Stimulated activated CD4-positive, alpha-beta T cell treated with anti-CD3 and anti-CD28 coated beads, Interleukin-2, amount 100 ng/mL, for 48 hours (primary cell): ENCODE measurements at places on chromosomes 12 and 14.
A peak's percentile ranks its signal among the peaks of the same experiment; 100 is the strongest.

GRCh38 chr12:106551410-106551809, 31.4 kb upstream of the RFX4 start:
- DNase-seq: no peak

DNA sequence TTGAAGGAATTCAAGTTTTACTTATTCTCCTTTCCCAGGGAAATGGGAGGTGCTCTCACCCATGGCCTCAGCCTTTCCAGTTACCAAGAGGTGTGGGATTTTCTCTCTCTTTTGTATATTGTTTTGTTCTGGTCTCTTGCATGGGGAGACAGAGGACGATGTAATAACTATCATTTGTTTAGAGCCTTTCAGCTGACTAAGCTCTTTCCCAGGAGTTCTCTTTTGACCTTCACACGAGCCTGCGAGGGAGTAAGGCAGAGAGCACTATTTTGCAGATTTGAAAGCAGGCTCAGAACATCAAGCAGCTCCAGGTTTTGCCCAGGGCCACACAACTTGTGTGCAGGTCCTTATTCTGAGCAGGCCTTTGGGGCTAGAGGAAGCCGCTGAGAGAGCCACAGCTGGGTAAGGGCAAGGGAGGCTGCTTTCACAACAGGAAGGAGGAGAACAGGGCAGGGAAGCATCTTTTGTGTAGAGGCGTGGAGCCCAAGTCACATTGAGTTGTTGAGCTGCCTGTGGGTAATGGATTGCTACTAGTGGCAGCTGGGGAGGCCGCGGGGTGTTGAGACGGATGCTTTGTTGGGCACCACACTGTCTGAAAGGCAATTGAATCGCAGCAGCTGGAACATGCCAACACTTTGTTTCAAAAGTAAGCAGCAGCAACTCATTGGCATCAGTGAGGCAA, 116.2 kb downstream of the PRMT8 start:
- no peak for DNase-seq

GRCh38 chr12:113043240-113043639, 13.3 kb upstream of the DTX1 start:
- DNase-seq: no peak

GRCh38 chr14:99132821-99133635, 139.0 kb downstream of the BCL11B start:
- no peak for DNase-seq

DNA sequence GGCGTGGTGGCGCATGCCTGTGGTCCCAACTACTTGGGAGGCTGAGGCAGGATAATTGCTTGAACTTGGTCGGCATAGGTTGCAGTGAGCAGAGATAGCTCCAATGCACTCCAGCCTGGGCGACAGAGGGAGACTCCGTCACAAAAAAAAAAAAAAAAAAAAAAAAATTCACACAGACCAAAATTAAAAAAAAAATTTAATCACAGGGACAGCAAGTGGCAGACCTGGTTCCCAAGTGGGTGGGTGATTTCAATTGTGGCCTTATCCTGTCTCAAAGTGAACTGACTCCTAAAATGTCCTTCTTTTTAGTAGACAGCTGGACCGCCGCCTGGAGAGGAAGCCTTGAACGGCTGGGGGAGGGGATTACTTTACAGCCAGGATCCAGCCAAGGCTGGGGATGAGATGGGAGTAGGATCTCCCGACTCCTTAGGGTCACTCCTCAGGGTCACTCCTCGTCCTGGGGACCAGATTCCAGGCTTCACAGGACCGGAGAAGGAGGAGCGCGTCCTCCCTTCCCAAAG, 1.5 kb upstream of the KCNH3 start:
- no peak for DNase-seq

DNA sequence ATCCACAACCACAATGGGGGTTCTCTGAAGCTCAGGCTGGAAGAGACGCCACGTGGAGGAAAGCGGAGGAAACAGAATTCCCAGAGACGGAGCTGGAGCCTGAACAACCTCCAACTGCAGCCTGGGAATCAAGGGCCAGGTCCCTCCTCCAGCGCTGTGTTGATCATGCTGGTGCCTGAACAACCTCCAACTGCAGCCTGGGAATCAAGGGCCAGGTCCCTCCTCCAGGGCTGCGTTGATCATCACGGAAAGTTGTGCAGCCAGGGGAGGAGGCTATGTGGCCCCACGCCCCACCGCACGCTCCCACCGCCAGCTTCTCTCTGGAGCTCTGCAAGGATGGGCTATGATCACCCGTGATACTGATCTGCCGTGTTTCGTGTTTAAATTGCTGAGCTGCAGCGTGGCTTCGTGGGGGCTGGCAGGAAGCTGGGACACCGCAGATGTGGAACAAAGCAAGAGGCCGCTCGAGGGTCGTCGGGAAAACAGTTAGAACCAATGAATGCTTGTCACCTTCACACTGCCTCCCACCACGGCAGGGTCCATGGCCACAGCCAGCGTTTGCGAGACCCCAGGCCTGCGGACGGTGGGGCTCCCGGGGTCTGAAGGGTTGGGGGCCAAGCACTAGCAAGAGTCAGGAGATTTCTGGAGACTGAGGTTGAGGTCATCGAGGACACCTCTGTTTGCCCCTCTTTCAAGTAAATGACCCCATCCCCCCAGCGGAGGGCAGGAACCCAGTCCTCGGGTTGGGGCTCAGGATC, 51.8 kb upstream of the FBRSL1 start:
- no peak for DNase-seq

GRCh38 chr14:24368562-24369252, 723 bp downstream of the NFATC4 start:
- no peak for DNase-seq

- peak; percentile 87 for DNase-seq
Observed at GRCh38 chr14:100850841-100851585, 25.1 kb downstream of the MEG3 start.

DNA sequence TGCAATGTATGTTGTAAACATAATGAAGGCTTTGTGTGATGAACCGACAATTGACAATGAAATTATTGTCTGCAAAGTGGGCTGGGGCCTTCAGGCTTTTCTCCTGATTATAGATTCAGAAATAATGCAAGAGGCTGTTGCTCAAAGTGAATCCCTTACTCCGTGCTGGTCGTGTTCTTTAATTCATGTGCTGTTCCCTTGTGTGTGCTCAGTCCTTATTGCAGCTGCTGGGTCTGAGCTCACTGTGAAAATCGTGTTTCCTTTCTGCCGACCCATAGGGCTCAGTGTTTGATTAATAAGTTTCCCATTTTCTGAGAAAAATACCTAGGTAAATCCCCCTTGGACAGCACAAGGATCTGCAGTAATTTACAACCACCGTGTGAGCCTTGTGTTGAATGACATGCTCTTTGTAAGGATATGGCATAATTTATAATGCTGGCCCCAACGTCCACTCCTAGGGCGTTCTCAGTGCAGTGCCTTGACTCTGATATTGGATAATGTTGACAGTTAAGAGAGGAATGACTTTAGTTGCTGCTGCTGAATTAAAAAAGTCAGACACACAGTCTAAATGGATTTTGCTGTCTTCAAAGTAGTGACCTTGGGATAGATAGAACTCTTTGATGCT, 81.6 kb downstream of the RGS6 start:
- no peak for DNase-seq

DNA sequence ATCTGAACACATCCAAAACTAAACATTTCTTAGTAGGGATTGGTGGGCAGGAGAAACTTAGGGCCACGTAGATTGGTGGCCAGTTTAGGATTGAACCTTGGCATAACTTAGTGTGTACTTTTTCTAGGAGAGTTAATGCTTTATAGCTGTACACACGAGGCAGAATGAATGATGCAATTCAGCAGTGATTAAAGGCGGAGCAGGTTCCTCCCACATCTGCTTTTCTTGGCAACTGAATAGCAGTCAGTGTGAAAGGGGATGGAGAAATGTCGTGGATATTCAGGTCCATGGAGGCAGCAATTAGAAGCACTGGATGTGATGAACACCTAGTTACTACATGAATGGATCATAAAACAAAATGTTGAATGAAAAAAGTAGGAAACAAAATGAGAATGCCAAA, 493.8 kb downstream of the FUT8 start:
- DNase-seq: no peak

DNA sequence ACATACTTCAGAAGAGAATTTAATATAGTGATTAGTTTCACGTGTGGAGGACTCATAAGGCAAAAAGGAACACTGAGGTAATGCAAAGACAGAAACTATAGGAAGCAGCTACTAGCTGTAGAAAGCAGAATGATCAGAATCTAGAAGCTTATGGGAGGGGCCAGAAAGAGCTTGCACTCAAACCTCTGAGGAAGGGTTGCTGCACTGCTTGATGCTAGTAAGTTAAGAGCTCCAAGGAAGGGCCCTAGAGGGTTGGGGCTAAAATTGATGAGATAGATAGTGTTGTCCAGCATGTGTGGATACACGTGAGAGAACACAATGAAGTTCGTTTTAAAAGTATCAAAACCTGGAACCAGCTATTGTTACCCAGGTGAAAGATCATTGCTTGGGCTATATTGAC, 311.1 kb downstream of the SLC6A15 start:
- DNase-seq: no peak

- no peak for DNase-seq
Observed at GRCh38 chr12:100823963-100824362, 29.4 kb downstream of the ANO4 start.

DNA sequence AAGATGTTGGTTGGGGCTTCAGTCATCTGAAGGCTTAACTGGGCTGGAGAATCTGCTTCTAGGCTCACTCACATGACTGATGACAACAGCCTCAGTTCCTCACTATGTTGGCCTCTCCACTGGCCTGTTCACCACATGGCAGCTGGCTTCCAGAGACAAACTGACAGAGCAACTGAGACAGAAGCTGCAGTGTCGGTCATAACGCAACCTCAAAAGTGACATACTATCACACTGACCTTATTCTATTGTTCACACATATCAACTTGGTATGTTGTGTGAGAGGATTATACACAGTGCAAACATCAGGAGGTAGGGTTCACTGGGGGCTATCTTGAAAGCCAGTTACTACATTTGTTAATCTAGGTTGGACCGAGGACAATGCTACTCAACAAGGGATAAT, 92.9 kb downstream of the PAWR start:
- DNase-seq: no peak

DNA sequence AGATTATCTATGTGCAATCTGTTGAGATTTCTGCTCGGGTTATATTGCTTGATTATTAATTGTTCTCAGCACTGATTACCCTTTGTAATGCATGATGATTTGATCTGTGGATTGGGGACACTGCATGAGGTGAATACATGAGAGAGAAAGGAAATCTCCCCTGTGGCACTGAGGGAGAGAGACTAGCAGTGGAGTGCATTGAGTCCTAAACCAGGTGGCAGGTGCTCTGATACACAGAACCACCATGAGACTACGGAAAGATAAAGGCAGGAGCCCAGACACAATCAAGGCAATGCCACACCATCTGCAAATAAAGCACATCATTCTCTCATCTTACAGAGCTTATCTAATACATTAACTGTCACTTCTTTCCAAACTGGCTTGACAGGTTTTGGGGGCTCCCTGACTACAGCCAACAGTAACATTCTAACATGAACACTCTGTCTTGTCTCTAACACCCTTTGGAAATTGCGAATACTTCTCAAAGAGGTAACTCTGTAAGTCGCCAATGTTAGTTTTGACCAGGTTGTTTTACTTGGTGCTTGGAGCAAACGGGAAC, 37.6 kb upstream of the TSPAN8 start:
- DNase-seq: no peak

DNA sequence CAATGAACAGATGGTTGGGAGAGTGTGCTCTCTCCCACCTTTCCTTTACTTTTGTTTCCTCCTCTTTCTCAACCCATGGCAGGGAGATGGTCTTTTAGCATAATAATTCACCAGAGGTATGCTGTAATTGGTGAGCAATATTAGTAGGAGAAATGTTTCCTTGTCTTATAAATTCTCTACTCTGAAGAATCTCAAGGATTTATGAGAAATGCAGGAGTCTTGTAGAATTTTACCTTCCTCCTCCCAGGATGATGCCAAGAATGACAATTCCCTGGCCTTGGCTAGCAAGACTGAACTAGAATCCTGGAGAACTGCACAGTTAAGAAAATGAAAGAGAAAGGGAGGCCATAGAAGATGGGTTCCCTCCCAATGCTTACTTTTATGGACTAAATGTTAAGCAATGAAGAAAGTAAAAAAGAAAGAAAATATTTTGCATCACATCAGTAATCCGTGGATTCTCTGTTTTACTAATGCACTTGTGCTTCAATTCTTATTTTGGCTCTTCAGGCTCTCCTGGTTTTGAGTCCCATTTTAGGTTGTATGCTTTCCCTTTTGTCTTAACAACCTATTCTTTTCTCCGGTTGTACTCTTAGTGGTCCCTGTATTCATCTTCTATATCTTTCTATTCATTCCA, 192.9 kb upstream of the GARIN6 start:
- no peak for DNase-seq

- peak; percentile 46 for DNase-seq
Observed at GRCh38 chr12:49750027-49750995, 9.0 kb downstream of the TMBIM6 start.

- no peak for DNase-seq
Observed at GRCh38 chr12:27014859-27015729, 910 bp upstream of the TM7SF3 start.

- no peak for DNase-seq
Observed at GRCh38 chr14:99199846-99200653, 71.9 kb downstream of the BCL11B start.

DNA sequence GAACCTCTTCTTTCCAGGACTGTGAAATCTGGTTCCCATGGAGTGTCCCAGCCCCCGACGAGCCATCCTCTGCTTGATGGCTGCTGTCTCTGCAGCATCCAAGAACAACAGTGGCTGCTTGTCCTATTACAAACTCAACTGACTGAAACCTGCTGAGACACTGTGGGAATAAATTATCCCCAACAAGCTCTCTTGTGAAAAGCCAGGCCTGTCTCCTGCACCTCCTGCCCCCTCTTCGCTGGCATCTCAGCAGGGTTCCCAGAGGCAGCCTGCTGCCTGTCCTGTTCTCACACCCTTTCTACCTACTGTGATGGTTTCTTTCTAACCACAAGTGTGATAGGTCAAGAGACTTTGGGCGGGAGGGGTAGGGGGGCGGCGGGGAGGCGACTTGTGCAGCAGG, 180.2 kb downstream of the TSPAN9 start:
- DNase-seq: no peak

DNA sequence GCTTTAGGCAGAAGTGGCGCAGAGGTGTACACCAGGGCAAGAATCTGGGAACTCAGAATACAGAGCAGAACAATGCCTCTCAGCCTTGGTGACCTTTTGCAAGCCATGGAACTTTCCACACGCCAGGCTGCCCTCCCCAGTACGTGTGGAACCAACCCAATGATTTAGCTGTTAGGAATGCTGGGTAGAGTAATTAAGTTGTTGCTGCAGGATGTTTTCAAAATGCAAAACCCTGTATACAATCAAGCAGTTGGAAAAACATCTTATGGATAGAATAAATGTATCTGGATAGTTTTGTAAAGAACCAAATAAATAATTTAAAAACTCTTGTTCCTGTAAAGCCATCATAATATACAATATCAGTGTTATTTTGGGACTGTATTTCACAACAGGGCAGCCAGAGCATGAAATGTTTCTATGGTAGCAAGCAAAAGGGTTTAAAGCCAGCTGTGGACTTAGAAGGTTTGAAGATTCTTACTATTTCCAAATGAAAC, 19.4 kb downstream of the PPP1R36 start:
- no peak for DNase-seq

DNA sequence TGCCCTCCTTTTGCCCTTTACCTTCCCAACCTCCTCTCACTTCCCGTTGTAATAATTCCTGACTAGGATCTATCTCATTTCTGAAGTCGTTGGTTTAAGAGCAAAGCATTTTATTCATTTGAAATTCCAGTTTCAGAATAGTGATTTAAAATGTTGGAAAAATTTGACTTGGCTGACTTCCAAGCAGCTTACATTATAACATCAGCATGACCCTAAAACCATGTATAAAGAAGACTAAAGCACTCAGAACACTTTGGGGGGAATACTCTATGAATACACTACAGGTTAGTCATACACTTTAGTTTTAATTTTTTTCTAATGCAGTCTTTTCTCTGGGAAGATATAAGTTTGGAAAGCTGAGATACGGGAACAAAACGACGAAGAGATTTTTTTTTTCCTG, 161.1 kb downstream of the BTG1 start:
- no peak for DNase-seq
